ENCODE measurements at places on chromosomes 11 and 22. TPM values are rescaled to one million over a fixed set of nuclear protein-coding genes. Genes with fewer than 3 reads are reported as not detected.

The CCDC157 gene
- 0.37 TPM for total RNA-seq

The P2RX3 gene
- total RNA-seq, result 4.5 TPM

The RNF26 gene
- total RNA-seq, result 13.2 TPM

The GLYAT gene
- total RNA-seq, result 0.59 TPM

- no peak for DNase-seq
These were observed 64.5 kb downstream of the TP53I11 start for GRCh38 chr11:44885919-44886789.

DNA sequence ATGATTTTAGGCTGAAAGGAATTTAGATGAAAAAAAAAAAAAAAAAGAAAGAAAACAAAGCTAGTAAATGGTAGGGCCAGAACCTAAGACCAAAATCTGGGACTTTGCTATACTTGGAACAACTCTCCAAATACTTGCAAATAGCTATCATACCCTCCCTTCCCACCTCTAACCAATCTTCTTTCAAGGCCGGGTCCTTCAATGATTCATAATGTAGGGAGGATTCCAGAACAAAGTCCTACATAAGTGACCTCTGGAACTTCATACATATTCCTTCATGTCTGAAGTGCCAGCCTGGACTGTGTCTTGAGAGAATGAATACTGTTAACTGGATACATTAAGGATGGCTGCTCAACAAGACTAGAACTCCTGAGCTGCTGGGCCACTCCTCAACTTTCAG, 9.9 kb downstream of the STK33 start:
- DNase-seq, result no peak

DNA sequence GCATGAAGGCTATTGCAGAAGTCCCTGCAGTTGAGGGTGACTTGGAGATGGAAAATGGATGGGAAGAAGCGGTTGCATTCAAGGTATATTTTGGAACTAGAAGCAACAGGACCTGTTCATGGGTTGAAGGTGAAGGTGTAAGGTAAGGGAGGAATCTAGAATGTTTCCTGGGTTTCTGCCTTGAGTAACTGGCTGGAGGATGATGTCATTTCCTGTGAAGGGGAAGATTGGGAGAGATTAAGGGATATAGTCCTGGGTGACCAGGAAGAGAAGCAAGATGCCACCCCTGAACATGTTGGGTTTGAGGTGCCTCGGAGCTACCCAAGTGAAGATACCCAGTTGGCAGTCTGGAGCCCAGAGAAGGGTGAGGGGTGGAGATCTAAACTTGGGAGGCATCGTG, 12.1 kb upstream of the MOGAT2 start:
- no peak for DNase-seq

DNA sequence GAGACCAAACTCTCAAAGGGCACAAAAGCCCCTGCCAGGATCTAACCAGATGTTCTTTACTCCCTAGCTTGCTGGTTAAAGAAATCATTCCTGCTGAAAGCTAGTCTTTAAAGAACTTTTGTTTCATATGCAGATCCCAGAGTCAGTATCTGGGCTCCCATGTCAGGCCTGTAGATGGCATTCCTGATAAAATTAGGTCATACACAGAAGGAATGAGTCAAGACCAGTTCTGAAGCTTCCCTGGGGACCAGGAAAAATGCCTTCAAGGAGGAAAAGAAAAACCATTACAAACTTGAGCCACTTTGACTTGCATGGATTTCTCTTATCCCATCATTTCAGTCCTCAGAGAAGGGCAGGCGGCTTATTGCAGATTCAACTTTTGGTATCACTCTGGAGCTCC, 5.9 kb downstream of the DBX1 start:
- DNase-seq, result no peak

GRCh38 chr11:62269654-62270278, at the start of gene SCGB2A2:
SCGB2A2 (plus strand) TSS chr11:62270158; CDS start chr11:62270217, 59 bp downstream.
- no peak for DNase-seq

DNA sequence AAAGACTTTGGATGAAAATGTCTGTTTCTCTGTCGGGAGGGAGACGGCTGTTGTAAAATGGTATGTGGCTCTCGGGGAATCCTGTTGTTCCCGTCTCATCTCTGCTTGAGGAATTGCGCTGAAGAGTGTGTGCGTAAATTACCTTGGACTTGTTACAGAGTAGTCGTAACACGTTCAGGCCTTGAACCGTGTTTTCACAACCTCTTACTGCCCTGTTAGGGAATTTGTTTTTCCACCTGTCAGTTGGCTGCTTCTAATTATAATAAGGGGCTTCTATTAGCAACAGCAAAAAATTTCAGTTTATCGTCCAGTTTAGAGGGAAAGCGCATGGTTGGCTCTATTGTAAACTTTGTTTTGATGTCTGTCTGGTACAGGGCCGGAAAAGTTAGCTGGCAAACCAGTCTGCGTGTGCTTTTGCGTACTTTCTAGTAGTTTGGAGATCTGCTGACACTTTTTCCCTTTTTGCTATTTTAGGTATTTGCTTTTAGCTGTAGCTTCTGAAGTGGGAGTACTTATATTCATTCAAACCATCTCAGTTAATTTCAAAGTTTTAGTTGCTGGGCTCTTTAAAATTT, 1.5 kb downstream of the HIPK3 start:
- no peak for DNase-seq

Measured in left ventricle myocardium superior (tissue), 1 donor.